ENCODE measurements at places on chromosomes 11 and 22.

- DNase-seq: no peak
These were observed 65.2 kb upstream of the CECR2 start for GRCh38 chr22:17303840-17304779.

GRCh38 chr22:17412232-17412631, 43.0 kb downstream of the CECR2 start:
- DNase-seq: no peak

DNA sequence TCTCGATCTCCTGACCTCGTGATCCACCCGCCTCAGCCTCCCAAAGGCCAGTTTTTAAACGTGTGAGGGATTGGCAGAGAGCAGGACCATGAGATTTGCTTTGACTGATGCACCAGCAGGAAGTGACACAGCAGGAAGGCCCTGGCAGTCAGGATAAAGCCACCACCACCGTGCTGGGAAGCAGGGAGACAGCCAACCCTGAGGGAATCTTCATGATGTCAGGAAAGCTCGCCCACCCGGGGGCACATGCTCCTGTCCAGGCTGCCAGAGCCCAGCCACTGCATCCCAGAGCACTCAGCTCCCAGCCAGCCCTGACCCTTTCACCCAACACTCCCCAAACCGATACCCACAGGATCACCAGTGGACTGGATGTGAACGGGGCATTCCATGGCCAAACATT, 6.1 kb downstream of the TUBGCP6 start:
- DNase-seq: no peak

GRCh38 chr11:26599425-26599824, 27.4 kb upstream of the MUC15 start:
- DNase-seq: peak; percentile 57

DNA sequence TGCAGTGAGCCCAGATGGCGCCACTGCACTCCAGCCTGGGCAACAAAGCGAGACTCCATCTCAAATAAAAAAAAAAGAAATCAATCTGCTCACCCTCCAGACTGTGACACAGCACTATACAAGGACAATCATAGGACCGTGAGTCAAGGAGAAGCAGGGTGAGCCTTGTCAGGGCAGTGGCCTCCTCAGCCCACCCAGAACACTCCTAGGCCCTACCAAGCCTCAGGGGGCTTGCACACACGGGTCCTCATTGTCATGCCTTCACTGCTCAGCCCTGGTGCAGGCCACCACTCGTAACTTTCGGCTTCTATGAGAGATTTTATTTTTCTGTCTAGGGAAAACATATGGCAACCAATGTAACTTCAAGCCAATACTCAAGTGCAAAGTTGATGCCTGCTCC, 35.8 kb downstream of the DGCR2 start:
- no peak for DNase-seq

GRCh38 chr11:29019960-29020683, 911.9 kb downstream of the METTL15 start:
- DNase-seq: peak; percentile 14

GRCh38 chr11:63667995-63668795, 3.0 kb downstream of the ATL3 start:
- peak; percentile 94 for DNase-seq

DNA sequence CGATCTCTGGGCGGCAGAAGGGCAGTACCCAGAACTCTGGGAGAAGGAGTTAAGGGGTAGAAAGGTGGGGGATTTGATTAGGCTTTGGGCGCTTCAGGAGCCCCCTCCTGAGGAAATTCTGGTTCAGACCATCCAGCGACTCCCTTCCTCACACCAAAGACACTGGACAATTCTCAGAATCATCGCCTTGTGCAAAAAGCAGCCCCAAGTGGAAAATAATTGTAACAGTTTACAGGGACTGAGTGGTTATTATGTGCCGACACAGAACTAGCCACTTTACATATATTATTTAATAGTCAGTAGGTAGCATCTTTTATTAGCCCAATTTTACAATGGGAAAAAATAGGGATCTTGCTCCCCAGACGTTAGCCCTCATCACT, 662 bp upstream of the TRIM3 start:
- DNase-seq: no peak

- no peak for DNase-seq
These were observed 2.4 kb upstream of the MFNG start for GRCh38 chr22:37488337-37489135.

GRCh38 chr11:12223771-12224536, 113.6 kb downstream of the MICAL2 start:
- DNase-seq: no peak

- no peak for DNase-seq
These were observed 19.9 kb downstream of the TEAD1 start for GRCh38 chr11:12694183-12694531.

DNA sequence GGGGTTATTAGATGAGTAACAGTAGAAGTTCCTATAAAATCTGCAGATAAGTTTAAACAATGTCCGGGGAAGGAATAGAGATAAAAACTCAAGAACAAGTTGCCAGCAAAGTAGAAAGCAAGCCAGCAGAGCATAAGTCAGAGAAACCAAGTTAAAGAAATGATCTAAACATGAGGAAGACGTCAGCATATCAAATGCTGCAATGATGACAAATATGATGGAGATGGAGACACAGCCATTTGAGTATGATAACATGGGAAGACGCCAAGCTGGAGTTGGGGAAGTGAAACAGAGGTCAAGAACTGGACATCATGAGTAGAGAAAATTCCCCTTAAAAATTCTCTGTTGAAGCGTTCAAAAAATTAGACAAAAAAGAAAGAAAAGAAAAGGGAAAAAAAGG, 571.5 kb downstream of the CNTN5 start:
- no peak for DNase-seq
